ENCODE measurements at places on chromosomes 2 and 18. TPM values are rescaled to one million over a fixed set of nuclear protein-coding genes. Genes with fewer than 3 reads are reported as not detected.

- H3K36me3 ChIP-seq, result no peaks in the 10 kb centered on the region
- H3K4me1 ChIP-seq, result no peaks in the 10 kb centered on the region
- DNase-seq, result no peak
Observed at GRCh38 chr18:37641573-37641972, 76.0 kb upstream of the CELF4 start.

Gene TUBB8B
- 0.49 TPM for total RNA-seq

Gene TNS1
- total RNA-seq, result 0.86 TPM

Gene DES
- not detected for total RNA-seq

DNA sequence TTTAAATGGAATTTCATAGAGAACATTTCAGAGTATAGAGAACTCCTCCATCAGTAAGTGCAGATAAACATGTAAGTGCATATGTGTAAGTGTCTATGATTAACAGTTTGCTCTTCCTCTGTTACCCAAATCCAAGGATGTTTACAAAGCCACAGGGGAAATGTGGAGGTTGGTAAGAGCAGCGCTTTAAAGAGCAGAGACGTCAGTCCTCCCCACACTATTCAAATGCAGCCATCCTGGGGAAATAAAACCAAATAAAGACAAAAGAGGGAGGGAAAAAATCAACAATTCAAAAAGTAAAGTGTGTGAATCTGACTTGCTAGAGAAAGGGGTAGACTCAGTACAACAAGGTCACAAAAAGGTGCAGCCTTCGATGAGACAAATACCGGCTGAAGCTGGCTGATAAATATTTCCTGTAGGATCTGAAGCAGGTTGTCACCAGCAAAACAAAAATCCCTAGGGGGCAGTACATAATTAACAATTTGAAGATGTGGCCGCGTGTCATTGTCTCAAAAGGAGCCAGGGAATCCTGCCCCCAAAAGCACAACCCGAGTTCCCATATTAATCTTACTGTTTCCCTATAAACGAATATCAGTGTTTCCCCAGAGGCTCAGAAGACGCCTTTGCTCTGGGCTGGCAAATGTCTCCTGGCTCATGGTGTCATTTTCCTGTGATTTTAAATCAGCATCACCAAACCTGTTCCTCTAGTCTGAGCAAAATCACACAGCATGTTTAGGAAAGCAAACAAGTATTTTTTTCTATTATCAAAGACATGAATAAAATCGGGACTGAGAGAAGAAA, 216.5 kb downstream of the CDCA7 start:
- no peak overlapping the region for H3K27ac ChIP-seq
- no peak overlapping the region for H3K4me3 ChIP-seq
- DNase-seq, result peak; percentile 13
- peaks cover 4% of the 10 kb centered on the region for H3K4me1 ChIP-seq
- H3K36me3 ChIP-seq, result no peaks in the 10 kb centered on the region

DNA sequence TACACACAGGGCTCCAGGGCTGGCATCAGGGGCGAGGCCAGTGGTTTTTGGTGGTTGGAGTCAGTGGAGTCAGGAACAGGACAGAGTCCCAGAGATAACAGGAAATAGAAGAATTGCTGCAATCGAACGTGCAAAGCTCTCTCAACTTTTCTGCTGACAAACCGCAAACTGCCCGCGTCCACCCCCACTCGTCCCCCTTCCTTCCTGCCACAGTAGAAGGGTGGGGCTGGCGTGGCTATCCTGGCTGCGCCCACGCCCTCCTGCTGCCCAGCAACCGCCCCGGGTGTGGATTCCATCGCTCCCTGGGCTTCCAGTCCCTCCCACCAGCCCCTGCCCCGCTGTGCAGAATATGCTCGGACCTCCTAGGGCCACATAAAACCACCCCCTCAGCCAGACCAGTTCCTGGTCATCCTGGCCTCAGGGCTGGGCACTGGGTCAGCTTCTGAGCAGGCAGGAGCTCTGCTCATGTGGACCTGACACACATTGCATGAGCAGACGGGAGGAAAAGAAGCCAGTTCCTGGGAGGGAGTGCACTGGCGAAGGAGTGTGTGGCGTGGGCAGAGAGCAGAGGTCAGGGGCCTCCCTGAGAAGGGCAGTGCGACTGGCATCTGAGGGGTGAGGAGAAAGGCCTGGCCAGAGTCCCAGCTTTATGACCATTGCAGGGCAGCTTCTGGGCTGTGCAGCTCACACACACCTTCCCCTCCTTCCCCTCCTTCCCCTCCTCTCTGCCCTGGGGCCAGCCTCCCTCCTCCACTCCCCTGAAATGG, 85.4 kb upstream of the ATG16L1 start:
- peak overlapping the region; percentile 4 for H3K27ac ChIP-seq
- no peak for DNase-seq
- no peaks in the 10 kb centered on the region for H3K4me1 ChIP-seq
- H3K36me3 ChIP-seq, result peaks cover 91% of the 10 kb centered on the region
- no peaks in the 10 kb centered on the region for H3K27me3 ChIP-seq

GRCh38 chr2:33122726-33123125, 176.0 kb downstream of the LTBP1 start:
- H3K36me3 ChIP-seq, result no peaks in the 10 kb centered on the region
- H3K27ac ChIP-seq, result no peak overlapping the region
- DNase-seq, result no peak
- no peaks in the 10 kb centered on the region for H3K4me1 ChIP-seq

DNA sequence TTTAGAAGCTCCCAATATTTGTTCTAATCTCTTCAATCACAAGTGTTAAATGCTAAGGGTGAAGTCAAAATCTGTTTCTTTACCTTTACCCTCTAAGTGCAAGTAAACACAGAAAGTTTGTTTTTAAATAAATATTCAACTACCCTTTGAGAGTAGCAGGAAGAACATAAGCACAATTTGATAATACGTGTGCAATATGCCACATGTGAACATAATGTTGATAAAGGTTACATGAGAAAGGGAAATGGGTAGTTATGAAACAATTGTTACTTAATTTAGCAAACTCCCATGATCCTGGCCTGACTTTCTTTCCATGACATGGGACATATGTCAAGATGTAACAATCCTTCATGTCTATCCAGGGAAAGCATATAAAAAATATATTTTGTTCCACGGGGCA, 7.1 kb downstream of the SPRED2 start:
- peaks cover 11% of the 10 kb centered on the region for H3K27me3 ChIP-seq
- no peak for DNase-seq
- no peak overlapping the region for H3K27ac ChIP-seq
- peaks cover 14% of the 10 kb centered on the region for H3K4me1 ChIP-seq
- no peak overlapping the region for H3K4me3 ChIP-seq

Gene RNF25
- 31.8 TPM for total RNA-seq

GRCh38 chr18:63107171-63107845, 212.3 kb downstream of the BCL2 start:
- no peaks in the 10 kb centered on the region for H3K36me3 ChIP-seq
- DNase-seq, result no peak
- H3K4me3 ChIP-seq, result no peak overlapping the region
- H3K4me1 ChIP-seq, result peaks cover 37% of the 10 kb centered on the region
- H3K27ac ChIP-seq, result no peak overlapping the region

Gene IL1R2
- not detected for total RNA-seq

Gene FAM237A
- not detected for total RNA-seq

- peaks cover 12% of the 10 kb centered on the region for H3K36me3 ChIP-seq
- DNase-seq, result no peak
- H3K4me3 ChIP-seq, result no peak overlapping the region
Observed at GRCh38 chr2:46175419-46175818, 121.8 kb upstream of the EPAS1 start.

GRCh38 chr2:15812187-15812780, 128.1 kb upstream of the MYCN start:
- no peaks in the 10 kb centered on the region for H3K4me1 ChIP-seq
- DNase-seq, result no peak
- H3K27me3 ChIP-seq, result no peaks in the 10 kb centered on the region
- no peaks in the 10 kb centered on the region for H3K36me3 ChIP-seq
- no peak overlapping the region for H3K27ac ChIP-seq

Gene ANKRD30BL
- not detected for total RNA-seq

GRCh38 chr2:62486439-62486765, 19.6 kb downstream of the TMEM17 start:
- no peaks in the 10 kb centered on the region for H3K36me3 ChIP-seq
- H3K27me3 ChIP-seq, result no peaks in the 10 kb centered on the region
- no peak for DNase-seq
- H3K4me3 ChIP-seq, result no peak overlapping the region
- no peak overlapping the region for H3K27ac ChIP-seq
- H3K4me1 ChIP-seq, result no peaks in the 10 kb centered on the region

GRCh38 chr2:25375989-25376545, 34.3 kb upstream of the DNMT3A start:
- H3K27me3 ChIP-seq, result no peaks in the 10 kb centered on the region

DNA sequence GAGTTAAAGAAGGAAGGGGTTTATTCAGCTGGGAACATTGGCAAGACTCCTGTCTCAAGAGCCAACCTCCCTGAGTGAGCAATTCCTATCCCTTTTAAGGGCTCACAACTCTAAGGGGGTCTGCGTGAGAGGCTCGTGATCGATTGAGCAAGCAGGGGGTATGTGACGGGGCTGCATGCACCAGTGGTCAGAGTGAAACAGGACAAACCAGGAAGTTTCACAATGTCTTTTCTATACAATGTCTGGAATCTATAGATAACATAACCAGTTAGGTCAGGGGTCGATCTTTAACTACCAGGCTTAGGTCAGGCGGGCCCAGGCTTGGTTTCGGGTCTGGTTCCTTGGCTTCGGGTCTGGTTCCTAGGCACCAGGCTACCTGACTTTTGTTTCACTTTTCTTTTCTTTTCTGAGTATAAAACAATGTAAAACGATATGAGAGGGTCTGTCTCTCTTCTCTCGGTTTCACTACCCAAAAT, 30.1 kb upstream of the LIPG start:
- no peak for DNase-seq
- H3K4me3 ChIP-seq, result peak overlapping the region; percentile 27
- no peak overlapping the region for H3K27ac ChIP-seq

Gene DLGAP1
- 0.07 TPM for total RNA-seq

Data from B cell (primary cell).